H1 (cell line): ENCODE measurements at places on chromosomes 3 and 15. TPM values are rescaled to one million over a fixed set of nuclear protein-coding genes. Genes with fewer than 3 reads are reported as not detected.

CDHR4 gene
- 0.50 and 0.54 TPM in 2 replicates for total RNA-seq

- no peak for DNase-seq
Observed at GRCh38 chr3:63095-63765, 133.3 kb upstream of the CHL1 start.

GRCh38 chr3:40381904-40382616 lies 4.9 kb upstream of the ENTPD3 start:
- no peak for DNase-seq

TRH gene
- total RNA-seq = not detected in 2 replicates

GRCh38 chr3:52259035-52259434 lies 13.5 kb downstream of the PPM1M start:
- no peak for DNase-seq

GRCh38 chr3:94063496-94064119 lies 747 bp downstream of the NSUN3 start:
- DNase-seq = no peak

NAALADL2 gene
- total RNA-seq = 0.22 and 0.69 TPM in 2 replicates

- DNase-seq = peak; percentile 78
Observed at GRCh38 chr15:92711457-92711831, 55.9 kb upstream of the FAM174B start.

- no peak for DNase-seq
Observed at GRCh38 chr3:129623447-129624118, 17.1 kb upstream of the PLXND1 start.

DNA sequence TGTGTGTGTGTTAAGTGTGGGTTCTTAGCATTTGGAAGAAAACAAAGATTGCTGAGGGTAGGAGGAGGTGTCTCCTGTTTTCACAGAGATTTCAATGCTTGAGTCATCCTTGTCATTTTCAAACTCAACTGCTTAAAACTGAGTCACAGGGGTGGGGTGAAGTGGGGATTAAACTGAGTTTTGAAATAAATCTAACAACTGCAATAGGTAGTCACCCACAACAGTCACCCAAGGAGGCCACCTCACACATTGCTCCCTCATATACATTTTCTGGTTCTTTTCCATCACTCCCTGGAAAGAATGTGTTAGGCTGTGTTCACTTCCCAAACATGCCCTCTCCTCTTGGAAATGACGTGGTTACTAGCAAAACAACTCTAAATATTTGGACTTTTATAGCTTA lies 187.7 kb upstream of the CMC1 start:
- DNase-seq = no peak

DNA sequence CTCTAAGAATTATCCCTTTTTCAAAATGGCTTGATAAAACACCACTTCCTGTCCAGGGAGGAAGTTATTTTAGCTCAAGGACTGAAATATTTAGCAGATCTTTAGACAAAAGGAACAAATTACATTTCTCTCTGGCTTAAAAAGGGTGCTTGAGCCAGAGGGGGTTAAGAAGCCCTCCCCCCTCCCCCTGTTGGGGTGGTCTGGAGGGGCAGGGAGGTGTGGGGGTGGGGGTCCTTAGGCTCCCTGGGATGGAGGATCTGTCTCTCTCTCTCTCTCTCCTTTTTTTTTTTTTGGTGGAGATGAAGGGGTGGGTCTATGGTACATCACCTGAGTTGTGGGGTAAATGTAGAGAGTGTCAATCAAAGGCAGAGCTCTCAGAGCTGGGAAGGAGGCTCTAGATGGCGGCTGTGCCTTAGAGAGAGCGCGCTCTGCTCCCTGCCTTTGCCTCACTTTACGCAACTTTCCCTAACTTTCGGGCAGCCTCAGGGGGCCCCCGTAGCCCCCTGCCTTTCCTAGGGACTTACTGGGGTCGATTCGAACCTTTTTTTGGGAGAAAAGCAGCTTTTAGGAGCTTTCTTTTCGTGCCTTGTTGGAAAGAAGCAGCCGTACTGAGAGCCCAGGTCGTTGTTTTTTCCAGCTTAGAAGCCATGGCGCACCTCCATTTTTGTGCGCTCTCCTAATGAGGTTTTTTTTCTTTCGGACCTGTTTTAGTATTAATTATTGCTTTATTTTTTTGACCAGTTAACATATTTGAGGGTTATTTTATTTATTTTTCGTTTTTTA lies at the start of gene CHD2:
CHD2 (plus strand) TSS at position 377 of the 783 bp plus-strand sequence. CDS start 914 bp downstream, outside the sequence.
- DNase-seq = peak; percentile 79

DNA sequence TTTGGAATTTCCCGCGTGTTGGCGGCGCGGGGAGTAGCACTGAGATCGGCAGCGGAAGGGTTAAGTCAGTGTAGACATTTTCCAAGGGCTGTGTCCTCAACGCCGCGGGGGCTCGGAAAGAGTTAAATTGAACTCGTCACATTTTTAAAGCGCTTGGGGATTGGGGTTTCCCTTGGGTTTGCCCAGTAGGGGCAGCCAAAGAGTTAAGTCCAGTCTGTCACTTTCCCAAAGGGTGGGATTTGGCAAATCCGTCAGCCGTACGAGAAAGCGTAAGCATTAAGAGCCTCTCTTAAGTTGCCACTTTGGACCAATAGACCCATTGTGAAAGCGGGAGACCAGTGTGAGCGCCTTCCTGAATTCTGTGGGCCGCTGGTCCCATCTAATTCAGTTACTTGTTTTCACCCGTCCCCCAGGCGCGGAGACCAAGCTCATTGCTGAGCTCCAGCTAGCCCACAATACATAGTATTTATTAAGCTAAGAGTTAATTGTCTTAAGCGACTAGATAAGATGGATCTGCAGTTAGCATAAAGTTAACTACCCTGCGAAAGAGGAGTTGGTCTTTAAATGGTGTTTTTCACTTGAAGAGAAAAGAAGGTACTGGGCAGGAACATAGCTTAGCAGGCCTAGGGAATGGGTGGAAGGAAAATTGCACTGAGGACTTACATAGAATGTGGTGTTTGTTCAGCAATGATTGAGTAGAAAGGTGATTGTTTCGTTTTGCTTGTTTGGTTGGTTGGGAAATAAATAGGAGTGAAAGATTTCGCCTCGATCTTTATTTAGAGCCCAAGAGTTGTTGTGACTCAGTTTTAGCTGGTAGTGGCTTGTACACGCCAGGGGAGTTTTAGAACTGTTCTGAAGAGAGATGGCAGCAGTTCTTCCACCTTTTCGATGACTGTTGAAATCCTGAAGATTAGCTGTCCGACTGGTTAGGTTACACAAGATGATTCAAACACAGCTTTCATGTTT lies 932 bp downstream of the ARL8B start:
- peak; percentile 10 for DNase-seq

DNA sequence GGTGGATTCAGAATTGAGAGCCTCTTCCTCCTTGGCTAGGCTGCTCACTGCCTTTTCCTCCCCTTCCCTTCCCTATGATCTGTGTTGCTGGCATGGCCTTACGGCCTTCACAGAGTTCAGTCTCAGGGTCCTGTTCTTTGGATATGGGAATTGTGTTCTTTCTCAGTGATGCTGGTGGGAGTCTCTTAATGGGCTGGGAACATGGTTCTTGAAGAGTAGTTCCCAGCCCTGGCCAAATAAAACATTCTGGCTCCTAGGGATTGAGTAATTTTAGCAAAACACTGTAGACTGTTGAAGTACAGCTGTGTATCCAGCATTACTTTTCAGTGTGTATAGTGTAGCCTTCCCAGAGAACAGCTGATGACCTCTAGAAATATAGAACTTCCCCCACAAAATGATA lies 22.6 kb upstream of the FILIP1L start:
- DNase-seq = no peak

GRCh38 chr15:47674586-47675232 lies 42.6 kb upstream of the SEMA6D start:
- DNase-seq = no peak

GOLGA8B gene
- total RNA-seq = 23.3 and 30.0 TPM in 2 replicates
